ENCODE measurements at places on chromosomes 5 and 9.

DNA sequence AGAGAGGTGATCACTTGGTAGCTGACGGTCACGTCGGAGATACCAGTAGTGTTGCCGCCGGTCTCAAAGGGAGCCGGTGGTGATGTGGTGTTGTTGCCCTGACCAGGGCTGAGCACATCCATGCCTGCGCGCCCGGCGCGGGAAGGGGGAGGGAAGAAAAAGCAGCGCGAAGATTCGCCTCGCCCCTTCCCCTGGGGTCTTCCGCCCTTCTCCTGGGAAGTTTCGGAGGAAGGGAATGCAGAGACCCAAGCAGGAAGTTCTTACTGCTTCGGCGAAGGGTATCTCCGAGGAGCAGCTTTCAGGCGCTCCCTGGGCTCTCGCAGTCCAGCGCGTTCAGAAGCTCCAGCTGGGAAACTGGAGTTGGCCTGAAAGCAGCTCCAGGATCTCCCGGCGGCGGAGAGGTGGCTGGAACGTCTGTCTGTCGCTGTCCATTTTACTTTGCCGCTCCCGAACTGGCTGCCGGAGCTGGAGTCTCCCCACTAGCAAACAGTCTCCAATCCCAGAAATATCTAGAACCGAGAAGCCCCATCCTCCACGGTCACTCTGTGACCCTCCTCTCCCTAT, 565 bp downstream of the HTR1A start:
- DNase-seq = no peak

- no peak for DNase-seq
Measured at GRCh38 chr5:118967059-118967508, 21.3 kb downstream of the DTWD2 start.

- no peak for DNase-seq
Measured at GRCh38 chr5:18281947-18282581, 647.8 kb downstream of the TAF11L14 start.

- DNase-seq = no peak
Measured at GRCh38 chr5:109016300-109016699, 268.6 kb downstream of the FER start.

All from activated effector memory CD4-positive, alpha-beta T cell treated with Interleukin-2 at 50 U/mL for 16 hours (primary cell).